Esophagus muscularis mucosa (tissue), 4 donors: ENCODE measurements at places on chromosomes 16 and 17. TPM values are rescaled to one million over a fixed set of nuclear protein-coding genes. Genes with fewer than 3 reads are reported as not detected.

The PTGES3L gene
- total RNA-seq, result 18.3 TPM

DNA sequence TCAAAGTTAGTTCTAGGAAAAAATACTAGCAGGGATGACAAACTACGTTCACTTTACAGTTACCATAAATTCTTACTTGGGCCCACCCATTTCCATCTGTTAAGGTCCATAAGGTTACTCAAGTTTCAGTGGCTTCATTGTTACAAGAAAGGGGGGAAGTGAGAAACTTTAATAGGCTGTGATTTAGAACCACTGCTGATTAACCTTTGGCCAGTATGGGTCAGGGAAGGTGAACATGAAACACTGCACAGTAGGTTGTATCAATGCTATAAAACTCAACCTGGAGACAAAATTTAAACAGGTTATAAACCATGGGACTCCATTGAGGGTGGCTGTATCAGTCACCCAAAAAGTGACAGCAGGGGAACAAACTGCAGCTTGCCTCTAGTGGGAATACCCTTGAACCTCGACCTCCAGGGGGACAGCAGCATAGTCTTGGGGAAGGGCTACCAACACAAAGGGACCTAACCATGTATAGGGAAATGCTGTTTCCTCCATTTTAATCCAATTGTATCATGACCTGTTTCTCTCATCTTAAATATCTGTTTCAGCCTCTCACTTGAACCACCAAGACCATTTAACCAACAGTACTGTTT, 10.4 kb downstream of the PTRH2 start:
- no peak overlapping the region for H3K4me3 ChIP-seq
- H3K4me1 ChIP-seq, result no peaks in the 10 kb centered on the region
- peaks cover 84% of the 10 kb centered on the region for H3K36me3 ChIP-seq
- DNase-seq, result no peak
- H3K27me3 ChIP-seq, result no peaks in the 10 kb centered on the region
- no peak overlapping the region for H3K27ac ChIP-seq

DNA sequence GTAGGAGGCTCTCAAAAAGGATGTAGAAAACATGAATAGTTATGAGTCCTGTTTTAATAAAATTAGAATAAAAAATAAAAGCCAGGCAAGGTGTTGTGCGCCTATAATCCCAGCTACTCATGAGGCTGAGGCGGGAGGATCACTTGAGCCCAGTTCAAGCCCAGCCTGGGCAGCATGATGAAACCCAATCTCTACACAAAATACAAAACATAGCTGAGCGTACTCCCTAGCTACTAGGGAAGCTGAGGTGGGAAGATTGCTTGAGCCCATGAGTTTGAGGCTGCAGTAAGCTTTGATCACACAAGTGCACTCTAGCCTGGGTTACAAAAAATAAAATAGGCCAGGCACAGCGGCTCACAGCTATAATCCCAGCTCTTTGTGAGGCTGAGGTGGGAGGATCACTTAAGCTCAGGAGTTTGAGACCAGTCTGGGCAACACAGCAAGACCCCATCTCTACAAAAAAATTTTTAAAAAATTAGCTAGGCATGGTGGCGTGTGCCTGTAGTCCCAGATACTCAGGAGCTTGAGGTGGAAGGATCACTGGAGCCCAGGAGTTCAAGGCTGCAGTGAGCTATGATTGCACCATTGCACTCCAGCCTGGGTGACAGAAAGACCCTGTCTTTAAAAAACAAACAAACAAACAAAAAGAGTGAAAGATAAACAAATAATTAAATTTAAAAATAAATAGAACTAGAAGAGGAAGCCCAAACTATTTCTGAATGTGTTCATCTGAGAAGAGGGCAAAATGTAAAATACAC, 17.2 kb upstream of the PRM1 start:
- H3K27ac ChIP-seq, result no peak overlapping the region
- H3K27me3 ChIP-seq, result no peaks in the 10 kb centered on the region
- no peak for DNase-seq
- no peaks in the 10 kb centered on the region for H3K36me3 ChIP-seq
- H3K4me1 ChIP-seq, result peaks cover 15% of the 10 kb centered on the region

- H3K4me1 ChIP-seq, result peaks cover 33% of the 10 kb centered on the region
- no peak for DNase-seq
Observed at GRCh38 chr17:15466131-15466530, 1.3 kb downstream of the CDRT4 start.

DNA sequence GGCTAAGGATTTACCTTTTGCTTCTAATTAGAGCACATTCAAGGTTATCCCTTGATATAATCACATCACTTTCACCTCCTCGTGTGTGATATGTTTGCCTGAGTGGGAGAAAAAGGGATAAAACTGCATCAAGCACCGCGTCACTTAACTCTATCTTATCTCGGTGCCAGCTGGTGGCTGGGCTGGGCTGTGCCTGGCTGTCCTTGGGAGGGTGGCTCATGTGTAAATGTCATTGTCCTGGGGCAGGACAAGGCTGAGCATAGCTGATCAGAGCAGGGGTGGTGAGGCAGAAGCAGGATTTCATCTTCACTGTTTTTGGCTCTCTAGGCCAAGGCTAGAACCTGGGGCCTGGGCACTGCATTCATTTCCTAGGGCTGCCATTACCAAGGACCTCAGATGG, 105.3 kb downstream of the RAP1GAP2 start:
- no peak overlapping the region for H3K4me3 ChIP-seq
- no peaks in the 10 kb centered on the region for H3K36me3 ChIP-seq
- peaks cover 5% of the 10 kb centered on the region for H3K4me1 ChIP-seq
